Activated CD8-positive, alpha-beta T cell treated with anti-CD3 and anti-CD28 coated beads for 36 hours (primary cell): ENCODE measurements at places on chromosomes 11 and 22. TPM values are rescaled to one million over a fixed set of nuclear protein-coding genes. Genes with fewer than 3 reads are reported as not detected.

- H3K4me3 ChIP-seq, result no peak overlapping the region
- DNase-seq, result no peak
- no peaks in the 10 kb centered on the region for H3K27me3 ChIP-seq
- H3K36me3 ChIP-seq, result no peaks in the 10 kb centered on the region
- H3K27ac ChIP-seq, result no peak overlapping the region
- no peaks in the 10 kb centered on the region for H3K4me1 ChIP-seq
Measured at GRCh38 chr11:104148074-104148473, 15.9 kb downstream of the PDGFD start.

DNA sequence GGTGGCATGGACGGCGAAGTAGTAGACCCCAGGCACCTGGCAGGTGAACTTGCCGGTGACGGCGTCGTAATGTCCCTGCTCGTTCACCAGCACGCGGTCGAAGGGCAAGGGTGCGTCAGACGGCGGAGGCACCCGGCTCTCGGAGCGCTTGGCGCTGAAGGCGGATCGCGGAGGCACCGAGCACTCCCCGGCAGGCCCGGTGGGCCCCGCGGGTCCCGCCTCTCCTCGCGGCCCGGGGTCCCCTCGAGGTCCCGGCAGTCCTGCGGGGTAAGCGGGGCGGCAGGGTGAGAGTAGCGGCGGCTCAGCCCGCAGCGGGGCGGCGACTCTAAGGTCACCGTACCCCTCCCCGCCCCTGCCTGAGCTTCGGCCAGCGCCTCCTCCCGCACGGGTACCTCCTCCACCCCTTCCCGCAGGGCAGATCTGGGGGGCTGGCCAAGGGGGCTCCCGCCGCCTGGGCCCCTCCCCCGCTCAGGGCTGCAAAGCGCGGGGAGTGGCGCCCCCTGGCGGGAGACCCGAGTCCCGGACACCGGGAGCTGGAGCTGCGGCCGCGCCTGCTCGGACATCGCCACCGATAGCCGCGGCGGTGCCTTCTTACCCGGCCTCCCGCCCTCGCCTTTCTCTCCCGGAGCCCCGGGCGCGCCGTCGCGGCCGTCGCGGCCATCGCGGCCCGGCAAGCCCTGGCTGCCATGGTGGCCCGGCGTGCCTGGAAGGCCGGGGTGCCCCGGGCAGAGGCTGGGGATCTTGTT lies 921 bp downstream of the C1QTNF5 start:
- H3K4me1 ChIP-seq, result peaks cover 47% of the 10 kb centered on the region
- no peak overlapping the region for H3K27ac ChIP-seq
- peaks cover 29% of the 10 kb centered on the region for H3K27me3 ChIP-seq
- peak; percentile 51 for DNase-seq
- peaks cover 22% of the 10 kb centered on the region for H3K36me3 ChIP-seq

- no peaks in the 10 kb centered on the region for H3K36me3 ChIP-seq
- no peak for DNase-seq
- H3K4me3 ChIP-seq, result no peak overlapping the region
- no peaks in the 10 kb centered on the region for H3K27me3 ChIP-seq
Measured at GRCh38 chr11:35100013-35100383, 39.0 kb upstream of the CD44 start.

DNA sequence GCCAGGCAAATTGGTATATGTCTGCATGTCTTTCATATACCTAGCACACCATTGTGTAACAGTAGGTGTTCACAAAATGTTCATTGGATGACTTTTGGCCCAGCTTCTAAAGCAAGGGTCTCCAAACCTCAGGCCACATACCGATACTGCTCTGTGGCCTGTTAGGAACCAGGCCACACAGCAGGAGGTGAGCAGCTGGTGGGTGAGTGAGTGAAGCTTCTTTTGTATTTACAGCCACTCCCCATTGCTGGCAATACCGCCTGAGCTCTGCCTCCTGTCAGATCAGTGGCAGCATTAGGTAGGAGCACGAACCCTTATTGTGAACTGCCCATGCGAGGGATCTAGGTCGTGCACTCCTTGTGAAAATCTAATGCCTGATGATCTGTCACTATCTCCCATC lies 836.6 kb downstream of the NTM start:
- H3K27me3 ChIP-seq, result no peaks in the 10 kb centered on the region
- no peaks in the 10 kb centered on the region for H3K4me1 ChIP-seq
- no peak for DNase-seq
- no peak overlapping the region for H3K4me3 ChIP-seq
- H3K27ac ChIP-seq, result no peak overlapping the region
- H3K36me3 ChIP-seq, result no peaks in the 10 kb centered on the region

DNA sequence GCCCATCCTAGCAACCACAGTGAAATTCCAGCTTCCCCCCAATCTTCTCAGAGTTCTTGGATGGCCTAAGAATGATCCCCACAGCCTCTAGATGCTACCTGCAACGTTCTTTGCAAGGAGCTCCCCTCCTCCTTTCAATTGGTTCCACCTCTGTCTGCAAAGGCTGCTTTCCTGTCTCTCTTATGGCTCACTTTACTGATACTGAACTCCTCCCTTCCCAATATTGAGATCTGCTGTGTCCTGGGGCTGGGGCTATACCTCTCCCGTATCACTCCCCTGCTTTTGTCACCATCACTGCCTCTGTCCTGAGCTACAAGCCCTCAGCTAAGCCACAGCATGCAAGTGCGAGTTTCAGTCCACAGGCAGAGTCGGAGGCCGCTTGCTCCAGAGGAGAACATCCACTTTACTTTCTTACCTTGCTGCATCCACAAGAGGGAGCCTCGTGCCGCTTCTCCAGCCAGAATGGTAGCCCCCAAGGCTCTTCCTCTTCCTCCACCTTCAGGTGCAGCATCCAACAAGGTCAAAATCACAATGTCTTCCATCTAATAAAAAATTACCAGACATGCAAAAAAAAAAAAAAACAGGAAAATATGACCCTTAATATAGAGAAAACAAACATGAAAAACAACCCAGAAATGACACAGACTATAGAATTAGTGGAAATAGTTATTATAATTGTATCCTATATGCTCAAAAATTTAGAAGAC lies 48.6 kb upstream of the TMEM45B start:
- peak; percentile 33 for DNase-seq
- no peaks in the 10 kb centered on the region for H3K4me1 ChIP-seq
- H3K27ac ChIP-seq, result no peak overlapping the region
- peaks cover 3% of the 10 kb centered on the region for H3K27me3 ChIP-seq
- no peak overlapping the region for H3K4me3 ChIP-seq

DNA sequence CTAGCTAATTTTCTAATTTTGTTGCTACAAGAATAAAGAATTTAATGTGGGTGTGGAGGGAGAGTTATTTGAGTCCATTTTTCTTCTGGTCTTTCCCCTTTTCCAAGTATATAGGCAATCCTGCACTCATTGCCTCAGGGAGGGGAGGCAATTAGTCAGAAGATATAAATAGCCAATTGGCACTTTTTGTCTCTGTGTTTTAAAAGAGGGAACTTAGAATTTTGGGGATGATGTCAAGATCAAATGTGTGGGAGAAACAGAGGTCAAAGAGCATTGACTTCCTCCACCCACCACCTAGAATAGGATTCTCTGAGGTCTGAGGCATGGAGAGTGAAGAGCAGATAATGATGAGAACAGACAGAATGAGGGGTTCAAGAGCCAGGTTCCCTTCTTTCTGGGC lies 120.3 kb upstream of the ZC3H12C start:
- peaks cover 14% of the 10 kb centered on the region for H3K4me1 ChIP-seq
- no peak overlapping the region for H3K27ac ChIP-seq
- DNase-seq, result no peak

Gene BEST1
- 0.83 TPM for total RNA-seq

Gene PGA5
- not detected for total RNA-seq

DNA sequence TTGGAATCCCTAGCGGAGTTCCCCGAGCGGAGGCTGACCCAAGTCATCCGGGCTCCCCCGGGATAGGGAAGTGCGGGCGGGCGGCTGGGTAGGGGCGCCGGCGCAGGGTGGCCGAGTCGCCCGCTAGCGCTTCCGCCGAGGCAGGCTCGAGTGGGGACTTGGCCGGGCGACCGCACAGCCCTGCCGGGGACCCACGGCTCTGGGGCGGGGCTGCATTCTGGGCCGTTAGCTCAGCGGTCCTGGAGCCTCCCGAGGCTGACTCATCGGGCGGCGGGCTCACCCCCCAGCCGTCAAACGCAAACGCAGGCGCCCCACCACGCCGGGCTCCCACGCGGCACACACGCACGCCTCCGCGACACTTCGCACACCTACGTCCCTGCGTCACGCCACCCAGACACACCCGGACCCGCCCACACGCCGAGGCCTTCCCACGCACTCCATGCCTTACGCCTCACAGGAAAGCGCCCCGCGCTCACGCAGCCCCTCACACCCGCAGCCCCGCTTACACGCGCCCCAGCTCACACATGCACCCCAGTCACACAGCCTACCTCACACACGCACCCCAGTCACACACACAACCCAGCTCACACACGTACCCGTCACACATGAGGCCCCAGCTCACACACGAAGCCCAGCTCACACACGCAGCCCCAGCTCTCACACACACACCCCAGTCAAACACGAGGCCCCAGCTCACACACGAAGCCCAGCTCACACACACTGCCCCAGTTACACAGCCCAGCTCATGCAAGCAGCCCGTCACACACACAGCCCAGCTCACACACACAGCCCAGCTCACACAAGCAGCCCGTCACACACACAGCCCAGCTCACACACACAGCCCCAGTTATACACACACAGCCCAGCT lies 1.2 kb downstream of the PHLDB1 start:
- H3K4me3 ChIP-seq, result peak overlapping the region; percentile 73
- peaks cover 12% of the 10 kb centered on the region for H3K27me3 ChIP-seq
- no peaks in the 10 kb centered on the region for H3K36me3 ChIP-seq

DNA sequence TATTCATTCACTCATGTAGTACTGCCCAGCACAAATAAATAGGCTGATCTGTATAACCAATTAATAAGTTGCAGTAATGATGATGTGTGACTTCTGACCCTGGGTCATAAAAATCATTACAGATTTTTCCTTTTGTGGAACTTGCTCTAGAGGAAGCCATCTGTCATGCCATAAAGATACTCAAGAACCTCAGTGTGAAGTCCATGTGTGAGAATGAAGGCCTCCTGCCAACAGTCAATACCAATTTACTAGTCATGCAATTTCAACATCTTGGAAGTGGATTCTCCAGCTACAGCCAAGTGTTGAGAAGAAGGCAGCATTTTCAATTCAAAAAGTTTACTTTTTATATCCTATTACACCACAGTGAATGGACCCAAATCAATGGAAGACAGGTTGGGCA lies 435.6 kb upstream of the LRRC4C start:
- no peak overlapping the region for H3K4me3 ChIP-seq
- no peak for DNase-seq
- H3K27me3 ChIP-seq, result no peaks in the 10 kb centered on the region
- H3K27ac ChIP-seq, result no peak overlapping the region
- no peaks in the 10 kb centered on the region for H3K4me1 ChIP-seq
- H3K36me3 ChIP-seq, result no peaks in the 10 kb centered on the region

- peak overlapping the region; percentile 78 for H3K4me3 ChIP-seq
- no peaks in the 10 kb centered on the region for H3K27me3 ChIP-seq
- DNase-seq, result no peak
- peaks cover 6% of the 10 kb centered on the region for H3K36me3 ChIP-seq
Measured at GRCh38 chr11:65383778-65384177, 1.3 kb upstream of the SLC25A45 start.

DNA sequence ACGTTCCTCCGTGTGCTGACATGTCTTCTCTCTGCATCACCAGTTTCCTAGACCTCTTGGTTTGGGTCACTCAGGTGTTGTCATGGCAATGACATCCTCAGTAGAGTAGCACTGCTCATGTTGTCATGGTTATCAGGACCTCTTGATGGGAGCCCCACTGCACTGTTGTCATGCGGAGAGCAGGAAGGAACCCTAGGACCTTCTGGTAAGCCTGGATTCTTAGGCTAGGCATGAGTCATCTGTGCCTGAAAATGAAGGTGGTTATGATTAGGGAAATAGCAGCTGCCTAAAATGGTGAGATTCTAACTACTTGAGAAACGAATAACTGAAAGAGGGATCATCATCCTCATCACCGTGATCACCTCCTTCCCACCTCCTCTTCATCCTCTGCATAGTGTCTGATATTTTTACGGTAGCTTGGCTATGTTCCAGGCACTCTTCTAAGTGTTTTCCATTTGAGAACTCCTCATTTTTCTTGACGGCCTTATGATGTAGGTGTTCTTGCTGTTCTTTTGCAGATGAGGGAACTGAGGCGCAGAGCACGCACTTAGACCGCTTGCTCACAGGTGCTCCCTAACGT lies 858.4 kb downstream of the NTM start:
- H3K4me1 ChIP-seq, result no peaks in the 10 kb centered on the region
- H3K27ac ChIP-seq, result no peak overlapping the region
- no peaks in the 10 kb centered on the region for H3K27me3 ChIP-seq
